Bronchus fibroblast of lung (primary cell): ENCODE measurements at places on chromosomes 4 and X. TPM values are rescaled to one million over a fixed set of nuclear protein-coding genes. Genes with fewer than 3 reads are reported as not detected.

The UGT8 gene
- 0.15 and 0.17 TPM in 2 replicates for total RNA-seq

The CXXC4 gene
- total RNA-seq: under 0.01 and 0.17 TPM in 2 replicates

The TBX22 gene
- total RNA-seq: not detected in 2 replicates

The FRMPD4 gene
- 0.30 and 0.50 TPM in 2 replicates for total RNA-seq

The GPRASP3 gene
- 1.6 and 2.4 TPM in 2 replicates for total RNA-seq

The SATL1 gene
- not detected in 2 replicates for total RNA-seq

The SRPX gene
- total RNA-seq: 109 and 110 TPM in 2 replicates

The BEX2 gene
- total RNA-seq: 0.34 and 0.89 TPM in 2 replicates

The HPGDS gene
- not detected in 2 replicates for total RNA-seq

The LIMCH1 gene
- 0.34 and 2.2 TPM in 2 replicates for total RNA-seq

The TMPRSS11A gene
- not detected in 2 replicates for total RNA-seq

The UGT2B11 gene
- total RNA-seq: not detected in 2 replicates

The SH2D1A gene
- total RNA-seq: not detected in 2 replicates

The SMC1A gene
- 26.2 and 36.7 TPM in 2 replicates for total RNA-seq

The GLUD2 gene
- total RNA-seq: 0.15 and 0.34 TPM in 2 replicates

The NOA1 gene
- total RNA-seq: 19.0 and 19.2 TPM in 2 replicates

The CLDN22 gene
- total RNA-seq: not detected in 2 replicates

The ZGRF1 gene
- total RNA-seq: 5.5 and 7.7 TPM in 2 replicates

The TMLHE gene
- 6.7 and 9.9 TPM in 2 replicates for total RNA-seq

The KIAA1210 gene
- not detected in 2 replicates for total RNA-seq

The PDE5A gene
- total RNA-seq: 63.9 and 77.8 TPM in 2 replicates

The SOD3 gene
- 4.5 TPM in 2 replicates for total RNA-seq

The GATA1 gene
- not detected in 2 replicates for total RNA-seq

The CXCR3 gene
- total RNA-seq: not detected in 2 replicates

The SPANXB1 gene
- not detected in 2 replicates for total RNA-seq

The HPSE gene
- 0.59 and 1.0 TPM in 2 replicates for total RNA-seq

The SSX2B gene
- not detected in 2 replicates for total RNA-seq

The SULT1E1 gene
- 4.6 and 4.9 TPM in 2 replicates for total RNA-seq

The ZC4H2 gene
- 6.5 and 6.6 TPM in 2 replicates for total RNA-seq

The IDS gene
- 20.4 and 26.1 TPM in 2 replicates for total RNA-seq

The RTL5 gene
- 0.84 and 0.89 TPM in 2 replicates for total RNA-seq

The CT47A1 gene
- not detected in 2 replicates for total RNA-seq

The STOX2 gene
- total RNA-seq: 0.45 and 0.50 TPM in 2 replicates
